Stimulated activated CD4-positive, alpha-beta T cell treated with anti-CD3 and anti-CD28 coated beads, Interleukin-12 subunit alpha, Interleukin-12 subunit beta, amount 100 ng/mL, for 4 hours (primary cell): ENCODE measurements at places on chromosomes 7 and 10.

DNA sequence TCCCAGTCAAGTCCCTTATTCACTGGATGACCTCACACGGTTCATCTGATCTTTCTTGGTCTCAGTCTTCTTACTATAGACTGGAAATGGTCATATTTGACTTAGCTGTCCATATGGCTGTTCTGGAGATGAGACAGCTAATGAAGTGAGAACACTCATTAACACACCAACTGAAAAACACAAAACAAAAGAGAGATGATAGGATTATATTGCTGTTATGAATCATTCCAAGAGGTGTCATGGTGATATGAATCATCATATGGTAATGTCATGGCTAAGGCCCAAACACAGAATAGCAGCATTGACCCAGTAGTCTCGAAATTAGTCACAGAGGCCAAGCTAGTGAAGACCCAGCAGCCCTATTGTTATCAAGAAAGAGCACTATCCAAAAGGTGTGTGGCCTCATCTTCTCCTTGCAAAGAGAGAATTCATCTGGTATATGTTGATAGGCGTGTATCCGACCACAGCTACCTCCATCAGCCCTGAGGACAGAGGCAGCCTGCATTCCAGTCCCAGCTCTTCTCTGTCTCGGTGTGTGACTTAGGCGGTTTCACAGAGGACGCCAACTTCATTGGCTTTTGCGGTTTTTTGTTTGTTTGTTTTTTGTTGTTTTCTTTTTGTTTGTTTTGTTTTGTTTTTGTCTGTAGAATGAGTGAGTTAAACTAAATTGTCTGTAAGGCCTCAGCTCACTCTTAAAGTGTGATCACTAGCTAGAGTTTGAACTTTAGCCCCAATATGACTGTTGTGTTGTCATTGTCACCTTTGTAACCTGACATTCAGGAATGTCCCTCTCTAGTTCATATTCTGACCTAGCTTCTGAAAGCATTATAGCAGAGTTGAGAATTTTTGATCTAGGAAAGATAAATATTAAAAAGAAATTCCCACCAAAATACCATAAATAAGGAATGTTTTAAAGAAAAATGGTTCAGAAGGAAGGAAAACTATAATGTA, 97.4 kb upstream of the PDCD4 start:
- DNase-seq: no peak

DNA sequence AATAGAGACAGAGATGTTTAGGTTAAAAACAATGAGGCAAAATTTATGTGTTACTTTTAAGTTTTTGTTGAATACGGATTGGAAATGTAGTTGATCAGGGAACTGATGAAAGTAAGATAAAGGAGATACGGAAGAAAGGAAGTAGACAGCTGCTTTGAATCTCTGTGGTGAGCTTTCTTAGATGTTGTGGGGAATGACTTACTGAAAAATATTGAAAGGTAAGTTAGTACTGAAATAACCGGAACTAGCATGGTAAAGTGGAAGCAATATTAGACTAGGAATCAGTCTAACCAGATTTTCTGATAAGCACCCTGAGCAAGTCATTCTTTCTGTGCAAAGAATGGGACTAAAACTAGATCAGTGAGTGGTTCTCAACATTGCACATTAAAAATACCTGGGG, 34.8 kb downstream of the LUC7L2 start:
- DNase-seq: no peak

DNA sequence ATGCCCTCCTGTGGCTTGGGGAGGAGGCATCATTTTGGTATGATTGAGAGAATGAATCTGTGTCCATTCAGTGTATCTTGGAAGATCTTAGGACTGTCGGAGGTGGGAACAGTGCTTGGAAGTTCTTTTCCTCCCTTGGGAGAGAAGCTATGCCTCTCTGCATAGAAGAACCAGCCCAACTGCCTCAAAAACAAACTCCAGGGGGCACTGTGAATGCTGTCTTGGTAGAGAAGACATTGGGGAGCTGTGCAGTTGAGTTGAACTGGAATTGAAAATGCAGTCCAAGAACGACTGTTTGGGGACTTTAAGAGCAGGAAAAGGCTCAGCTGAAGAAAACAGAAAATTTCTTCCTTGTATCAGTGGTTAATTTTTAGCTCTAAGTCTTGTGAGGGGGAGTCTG, 4.9 kb upstream of the GJD4 start:
- DNase-seq: no peak

- DNase-seq: no peak
These were observed 45.8 kb downstream of the RNLS start for GRCh38 chr10:88537322-88537721.

DNA sequence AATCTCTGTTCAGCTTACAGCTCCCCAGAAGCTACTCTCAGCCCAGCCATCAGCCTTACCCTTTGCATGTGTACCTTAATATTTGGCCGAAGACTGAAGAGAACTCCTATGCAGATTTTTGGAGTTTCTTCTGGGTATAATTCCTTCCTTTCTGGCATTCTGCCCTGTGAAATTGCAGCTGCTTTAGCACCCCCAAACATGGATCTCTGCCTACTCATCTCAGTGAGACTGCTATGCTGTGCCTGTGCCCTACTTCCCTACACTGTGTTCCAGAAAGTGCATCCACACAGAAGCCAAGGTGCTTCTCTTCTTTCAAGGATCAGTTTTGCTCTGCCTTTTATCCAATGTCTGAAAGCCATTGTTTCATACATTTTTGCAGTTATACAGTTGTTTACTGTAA, 81.6 kb downstream of the NPY start:
- no peak for DNase-seq

DNA sequence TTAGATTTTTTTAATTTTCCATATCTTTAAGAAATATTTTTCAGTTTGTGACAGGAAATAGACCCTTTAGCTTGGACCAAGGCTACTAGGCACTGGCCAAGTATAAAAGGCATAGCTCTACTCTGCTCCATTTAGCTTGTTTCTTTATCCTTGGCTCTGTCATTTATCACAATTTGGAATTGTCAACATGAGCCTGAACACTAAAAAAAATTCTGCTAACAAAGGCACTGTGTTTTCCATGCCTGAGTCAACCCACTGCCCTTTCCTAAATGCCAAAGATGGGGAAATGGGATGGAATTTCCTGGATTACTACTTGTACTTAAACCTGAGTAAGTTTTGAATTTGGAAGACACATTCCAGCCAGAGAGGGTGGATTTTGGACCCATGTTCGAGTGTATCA, 128.4 kb downstream of the NSUN6 start:
- DNase-seq: no peak

GRCh38 chr7:131726686-131727085, 170.3 kb upstream of the PODXL start:
- DNase-seq: no peak

GRCh38 chr7:22983257-22983855, 30.6 kb downstream of the HYCC1 start:
- no peak for DNase-seq
